ENCODE measurements at places on chromosomes 12 and 14.

GRCh38 chr12:107818984-107819383 lies 44.5 kb downstream of the ASCL4 start:
- no peak for DNase-seq

- no peak for DNase-seq
Measured at GRCh38 chr12:96117460-96117859, 76.7 kb upstream of the ELK3 start.

GRCh38 chr12:27686147-27686546 lies 10.1 kb upstream of the REP15 start:
- DNase-seq: no peak

- DNase-seq: no peak
Measured at GRCh38 chr14:98906123-98906995, 365.6 kb downstream of the BCL11B start.

DNA sequence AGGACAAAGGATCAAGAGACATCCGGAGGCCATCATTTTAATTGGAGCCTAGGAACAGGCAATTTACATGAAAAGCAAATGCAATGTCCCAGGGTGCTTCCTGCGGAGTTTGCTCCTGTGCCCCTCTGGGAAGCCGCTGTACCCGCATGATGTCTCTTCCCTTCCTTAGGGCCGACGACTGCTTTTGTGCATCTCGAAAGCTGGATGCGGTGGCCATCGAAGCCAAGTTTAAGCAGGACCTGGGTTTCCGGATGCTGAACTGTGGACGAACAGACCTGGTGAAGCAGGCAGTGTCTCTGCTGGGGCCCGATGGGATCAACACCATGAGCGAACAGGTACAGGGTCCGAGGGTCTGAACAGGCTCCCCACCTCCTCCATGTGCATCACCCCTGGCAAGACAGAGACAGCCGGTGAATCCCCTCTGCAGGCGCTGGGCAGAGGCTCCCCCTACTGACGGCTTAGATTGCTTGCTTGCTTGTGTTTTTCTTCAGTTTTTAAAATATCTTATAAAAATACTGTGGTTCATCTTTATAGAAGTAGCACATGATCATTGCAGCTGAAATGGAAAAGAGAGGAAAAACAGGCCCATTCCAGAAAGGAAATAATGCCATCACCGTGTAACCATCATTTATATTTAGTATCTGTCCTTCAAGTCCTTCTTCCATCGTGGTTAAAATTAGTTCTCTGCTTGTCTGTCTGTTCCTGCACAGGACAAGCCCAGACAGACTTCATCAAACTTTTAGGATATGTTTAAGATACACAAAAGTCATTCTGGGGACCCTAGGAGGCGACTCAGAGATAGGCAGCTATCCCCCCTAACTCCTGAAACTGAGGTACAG lies 75.4 kb upstream of the PWP1 start:
- DNase-seq: peak; percentile 41

DNA sequence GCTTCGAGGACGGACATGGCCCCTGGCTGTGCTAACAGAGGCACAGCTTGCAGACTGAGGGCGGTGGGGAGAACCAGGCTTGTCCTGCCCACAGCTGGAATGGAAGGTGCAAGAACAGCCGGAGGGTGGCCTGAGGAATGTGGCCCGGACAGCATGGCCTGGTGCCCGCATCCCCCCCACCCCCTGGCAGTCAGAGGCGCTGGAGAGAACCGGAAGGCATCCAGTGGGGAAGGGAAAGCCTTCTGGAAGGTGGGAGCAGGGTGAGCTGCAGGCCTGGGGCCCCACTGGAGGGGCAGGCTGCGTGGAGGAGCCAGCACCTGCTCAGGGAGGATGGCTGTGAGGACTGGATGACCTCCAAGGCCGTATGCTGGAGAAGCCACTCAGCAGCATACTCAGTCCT lies 8.1 kb upstream of the CYP46A1 start:
- DNase-seq: no peak

DNA sequence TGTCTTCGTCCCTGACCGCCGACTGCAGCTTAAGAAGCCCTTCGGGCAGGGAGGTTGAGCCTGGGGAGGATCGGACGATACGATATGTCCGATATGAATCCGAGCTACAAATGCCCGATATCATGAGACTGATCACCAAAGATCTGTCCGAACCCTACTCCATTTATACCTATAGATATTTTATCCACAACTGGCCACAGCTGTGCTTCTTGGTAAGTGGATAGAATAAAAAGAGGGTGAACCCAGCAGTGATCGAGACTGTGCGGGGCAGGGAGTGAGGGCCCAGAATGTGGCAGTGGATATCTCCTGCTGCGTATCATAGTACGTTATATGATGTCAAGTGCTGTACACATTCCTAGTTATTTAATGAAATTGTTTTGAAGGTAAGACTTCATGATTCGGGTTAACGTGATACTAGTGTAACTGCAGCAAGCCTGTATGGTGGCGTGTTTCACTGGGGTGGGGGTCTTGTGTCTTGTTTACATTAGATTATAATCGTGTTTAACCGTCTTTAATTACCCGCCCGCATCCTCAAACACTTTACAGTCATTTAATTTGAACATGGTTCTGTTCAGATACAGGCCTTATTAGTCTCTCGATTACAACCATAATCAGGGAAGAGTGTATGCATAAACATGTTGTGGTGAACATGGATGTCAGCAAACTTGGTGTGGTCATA lies 1.3 kb downstream of the NAA30 start:
- peak; percentile 25 for DNase-seq

GRCh38 chr14:33352821-33353220 lies 414.1 kb downstream of the NPAS3 start:
- no peak for DNase-seq

GRCh38 chr14:73223049-73223448 lies 14.3 kb upstream of the PAPLN start:
- DNase-seq: no peak

DNA sequence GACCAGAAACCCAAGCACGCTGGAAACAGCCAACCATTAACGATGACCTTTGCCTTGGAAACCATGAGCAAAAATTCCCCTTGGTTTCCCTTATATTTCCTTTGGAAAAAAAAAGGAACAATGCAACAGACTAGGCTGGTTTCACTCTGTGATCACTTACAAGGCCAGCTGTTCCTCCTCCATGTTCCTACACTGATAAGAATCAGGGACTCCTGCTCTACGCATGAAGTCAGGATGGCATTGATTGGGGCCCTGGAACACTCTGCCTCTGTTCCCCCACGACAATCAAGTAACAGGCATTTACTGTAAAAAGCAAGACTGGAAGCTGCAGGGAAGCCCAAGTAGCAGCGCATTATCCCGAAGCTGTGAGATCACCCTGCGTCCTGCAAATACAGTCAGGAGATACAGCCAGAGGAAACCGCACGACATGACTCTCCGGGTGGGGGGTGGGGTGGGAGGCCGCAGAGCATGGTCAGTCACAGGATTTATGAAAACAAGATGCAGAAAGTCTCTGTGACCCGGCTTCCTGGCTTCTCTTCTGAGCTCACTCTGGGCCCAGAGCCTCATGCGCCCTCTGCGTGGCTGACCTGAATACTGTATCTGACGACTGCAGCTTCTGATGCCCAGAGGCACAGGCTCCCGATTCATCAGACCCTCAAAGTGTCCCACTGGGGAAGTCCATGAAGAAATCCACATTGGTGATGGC lies 31.1 kb downstream of the SSH1 start:
- peak; percentile 71 for DNase-seq

GRCh38 chr12:115249671-115250278 lies 565.8 kb upstream of the TBX3 start:
- DNase-seq: no peak

DNA sequence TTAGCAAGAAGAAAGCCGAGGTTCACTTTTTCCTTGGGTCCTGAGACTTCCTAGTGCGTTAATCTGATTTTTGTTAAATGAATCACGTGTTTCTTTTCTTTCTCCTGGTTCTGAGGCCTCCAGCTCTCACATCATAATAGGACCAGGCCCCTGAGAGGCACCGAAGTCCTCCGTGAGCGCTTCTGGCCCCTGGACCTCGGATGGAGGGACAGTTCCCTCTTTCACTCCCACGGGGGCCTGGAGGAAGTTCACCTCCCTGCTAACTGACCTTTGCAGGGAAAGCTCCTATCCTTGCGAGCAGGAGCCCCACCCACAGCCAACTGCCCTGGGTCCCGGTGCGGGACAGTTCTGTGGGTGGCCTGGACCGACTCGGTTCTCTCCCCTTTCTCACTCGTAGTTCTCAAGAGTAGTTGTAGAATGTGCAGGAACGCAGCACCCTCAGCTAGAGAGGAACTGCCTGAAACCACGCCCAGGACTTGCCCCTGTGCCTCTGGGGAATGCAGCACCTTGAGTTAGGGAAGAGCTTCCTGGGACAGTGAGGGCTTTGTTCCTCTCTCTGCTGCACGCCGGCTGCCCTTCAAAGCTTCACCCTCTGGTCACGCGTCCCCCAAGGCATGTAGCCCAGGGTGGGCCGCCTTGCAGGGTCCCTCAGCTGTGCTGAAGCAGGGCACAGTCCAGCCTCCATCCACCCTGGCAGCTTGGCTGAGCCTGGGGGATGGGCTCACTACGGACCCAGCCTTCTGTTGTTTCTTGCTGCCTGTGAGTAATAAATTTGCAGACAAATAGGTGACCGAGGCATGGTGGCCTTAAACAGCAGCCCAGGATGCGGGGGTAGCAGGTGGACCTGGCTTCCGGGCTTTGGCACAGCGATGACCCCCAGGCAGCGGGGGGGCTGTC lies 264.6 kb downstream of the ADGRD1 start:
- no peak for DNase-seq

- no peak for DNase-seq
Measured at GRCh38 chr12:67758119-67758518, 109.6 kb downstream of the DYRK2 start.

- DNase-seq: no peak
Measured at GRCh38 chr12:53586745-53587144, 39.4 kb downstream of the ATF7 start.

DNA sequence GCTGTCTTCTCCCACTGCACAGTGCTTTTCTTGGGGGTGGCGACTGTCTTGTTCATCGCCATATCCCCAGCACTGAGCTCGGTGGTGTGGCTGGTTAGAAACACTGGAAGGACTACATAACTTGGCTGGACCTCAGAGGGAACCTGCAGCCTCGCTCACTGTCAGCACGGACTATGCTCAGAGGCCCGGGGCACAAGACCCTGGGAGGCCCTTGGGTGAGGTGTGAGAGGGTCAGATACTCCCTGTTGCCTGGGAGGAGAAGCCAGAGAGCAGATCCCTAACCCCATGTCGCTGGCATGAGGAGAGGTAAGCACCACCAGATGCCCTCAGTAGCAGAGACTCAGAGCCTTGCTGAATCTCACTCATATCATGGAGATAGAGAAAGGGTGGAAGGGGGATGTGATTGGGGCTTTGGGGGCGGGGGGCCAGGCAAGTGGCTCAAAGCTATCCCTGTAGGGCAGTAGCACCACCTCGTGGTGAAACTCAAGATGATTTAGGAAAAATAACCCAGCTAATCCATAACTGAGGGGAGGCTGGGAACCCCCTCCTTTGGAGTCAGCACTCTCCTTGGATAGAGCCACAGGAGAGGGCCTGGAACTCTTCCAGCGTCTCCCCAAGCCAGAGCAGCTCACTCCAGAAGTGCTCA lies 18.7 kb upstream of the HDAC7 start:
- DNase-seq: no peak

GRCh38 chr12:11815397-11815796 lies 165.9 kb downstream of the ETV6 start:
- DNase-seq: no peak

DNA sequence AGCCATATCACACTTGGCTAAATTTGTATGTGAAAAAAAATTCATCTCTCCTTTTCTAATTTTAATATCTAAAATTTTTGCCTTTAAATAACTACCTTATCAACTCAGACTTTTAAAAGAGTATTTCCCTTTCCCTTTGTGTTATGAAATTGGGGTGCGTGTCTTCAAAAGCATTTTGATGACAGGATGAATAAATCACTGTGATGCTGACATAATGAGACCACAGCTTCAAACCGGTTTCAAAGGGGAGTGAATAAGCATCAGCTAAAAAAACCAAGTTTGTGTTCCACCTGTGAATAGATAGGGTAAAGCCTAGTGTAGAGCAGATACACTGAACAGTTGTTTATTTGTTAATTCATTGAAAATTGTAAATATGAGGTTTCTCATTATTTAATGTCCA lies 85.0 kb downstream of the LGR5 start:
- no peak for DNase-seq
